ENCODE measurements at places on chromosomes 7 and 10. TPM values are rescaled to one million over a fixed set of nuclear protein-coding genes. Genes with fewer than 3 reads are reported as not detected.

The ZNF467 gene
- total RNA-seq, result 2.3 TPM

The DNAJB6 gene
- total RNA-seq, result 98.2 TPM

DNA sequence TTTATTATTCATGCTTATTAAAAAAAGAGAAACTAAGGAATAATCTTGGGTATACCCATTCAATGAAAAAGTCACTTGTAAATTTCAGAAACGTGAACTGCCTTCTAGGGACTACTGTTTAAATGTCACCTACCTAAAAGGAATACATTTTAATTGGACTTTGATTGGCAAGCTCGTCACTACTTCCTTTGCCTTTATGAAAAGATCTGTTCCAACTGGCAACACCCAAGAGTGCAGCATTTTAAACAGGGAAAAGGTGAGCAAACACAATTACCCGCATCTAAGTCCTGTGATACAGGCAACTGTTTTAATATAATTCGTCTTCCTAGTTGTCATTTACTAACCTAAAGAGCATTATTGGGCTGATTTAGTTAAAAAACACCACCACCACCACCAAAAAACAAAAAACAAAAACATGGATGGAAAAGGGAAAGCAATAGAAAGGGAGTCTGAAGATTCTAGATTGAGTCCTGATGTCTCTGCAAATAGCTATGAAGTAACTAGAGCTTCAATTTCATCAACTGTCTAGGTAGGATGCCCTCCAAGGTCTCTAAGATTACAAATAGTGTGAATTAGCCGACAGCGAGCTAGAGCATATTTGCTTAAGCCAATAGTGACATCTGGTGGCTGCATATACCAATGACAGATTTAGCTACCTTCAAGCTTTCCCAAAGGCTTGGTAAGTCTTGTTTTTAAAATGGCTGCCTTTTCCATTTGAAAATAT, 33.8 kb upstream of the ICA1 start:
- no peak overlapping the region for H3K4me3 ChIP-seq
- no peak for DNase-seq
- no peak overlapping the region for H3K27ac ChIP-seq
- H3K27me3 ChIP-seq, result peaks cover 4% of the 10 kb centered on the region
- peaks cover 3% of the 10 kb centered on the region for H3K4me1 ChIP-seq
- peaks cover 1% of the 10 kb centered on the region for H3K36me3 ChIP-seq

DNA sequence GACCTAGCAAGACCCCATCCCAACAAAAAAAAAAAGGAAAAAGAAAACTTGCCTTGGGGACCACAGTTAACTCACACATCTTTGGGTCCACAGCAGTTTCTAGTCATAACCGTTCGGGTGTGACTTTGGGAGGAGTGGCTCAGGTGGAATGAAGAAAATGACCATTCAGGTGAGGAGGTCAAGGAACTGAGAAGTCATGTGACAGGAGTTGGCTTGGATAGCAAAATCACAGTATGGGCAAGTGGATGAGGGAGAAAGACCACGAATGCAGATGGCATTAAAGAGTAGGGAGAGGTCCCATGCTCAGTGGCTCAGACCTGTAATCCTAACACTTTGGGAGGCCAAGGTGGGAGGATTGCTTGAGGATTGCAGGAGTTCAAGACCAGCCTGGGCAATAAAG, 17.1 kb upstream of the CNOT4 start:
- peaks cover 2% of the 10 kb centered on the region for H3K36me3 ChIP-seq
- H3K27ac ChIP-seq, result no peak overlapping the region
- no peak for DNase-seq
- no peaks in the 10 kb centered on the region for H3K4me1 ChIP-seq

The WIPF3 gene
- 0.51 TPM for total RNA-seq

The ZFYVE27 gene
- 18.1 TPM for total RNA-seq

DNA sequence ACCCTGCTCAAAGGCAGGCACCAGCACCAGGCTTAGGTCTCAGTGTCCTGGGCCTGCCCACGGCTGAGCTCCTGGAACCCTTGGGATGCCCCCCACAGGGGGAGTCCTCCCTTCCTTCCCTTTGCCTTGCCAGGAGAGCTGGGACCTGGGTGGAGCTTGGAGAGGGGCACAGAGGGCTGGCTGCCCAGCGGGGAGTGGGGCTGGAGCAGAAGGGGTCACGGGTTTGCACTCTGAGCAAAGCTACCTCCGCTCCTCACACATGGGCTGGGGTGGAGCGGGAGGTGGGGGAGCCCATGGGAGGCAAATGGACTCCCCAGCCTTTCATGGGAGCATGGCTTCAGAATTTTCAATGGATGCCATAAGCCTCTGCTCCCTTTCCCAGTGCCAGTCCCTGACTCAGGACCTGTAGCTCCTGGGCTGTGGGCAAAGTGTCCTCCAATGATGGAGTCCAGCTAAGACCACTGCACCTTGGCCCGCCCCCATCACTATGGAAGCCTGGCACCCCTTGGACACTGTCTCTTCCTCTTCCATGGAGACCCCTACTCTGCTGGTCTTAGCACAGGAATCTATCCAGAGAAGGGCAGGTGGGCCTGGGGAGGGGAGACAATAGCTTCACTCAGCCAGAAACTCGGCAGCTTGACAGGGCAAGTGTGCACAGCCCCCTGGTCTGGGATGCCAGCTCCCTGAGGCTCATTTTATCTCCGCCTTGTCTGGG, 39.9 kb downstream of the LDB3 start:
- no peaks in the 10 kb centered on the region for H3K27me3 ChIP-seq
- H3K4me3 ChIP-seq, result no peak overlapping the region
- H3K36me3 ChIP-seq, result no peaks in the 10 kb centered on the region
- H3K27ac ChIP-seq, result peak overlapping the region; percentile 41
- DNase-seq, result peak; percentile 67

GRCh38 chr7:45865594-45866410, 7.1 kb downstream of the CCDC201 start:
- no peaks in the 10 kb centered on the region for H3K36me3 ChIP-seq
- H3K27ac ChIP-seq, result no peak overlapping the region
- no peaks in the 10 kb centered on the region for H3K4me1 ChIP-seq

The SFRP4 gene
- 0.41 TPM for total RNA-seq

DNA sequence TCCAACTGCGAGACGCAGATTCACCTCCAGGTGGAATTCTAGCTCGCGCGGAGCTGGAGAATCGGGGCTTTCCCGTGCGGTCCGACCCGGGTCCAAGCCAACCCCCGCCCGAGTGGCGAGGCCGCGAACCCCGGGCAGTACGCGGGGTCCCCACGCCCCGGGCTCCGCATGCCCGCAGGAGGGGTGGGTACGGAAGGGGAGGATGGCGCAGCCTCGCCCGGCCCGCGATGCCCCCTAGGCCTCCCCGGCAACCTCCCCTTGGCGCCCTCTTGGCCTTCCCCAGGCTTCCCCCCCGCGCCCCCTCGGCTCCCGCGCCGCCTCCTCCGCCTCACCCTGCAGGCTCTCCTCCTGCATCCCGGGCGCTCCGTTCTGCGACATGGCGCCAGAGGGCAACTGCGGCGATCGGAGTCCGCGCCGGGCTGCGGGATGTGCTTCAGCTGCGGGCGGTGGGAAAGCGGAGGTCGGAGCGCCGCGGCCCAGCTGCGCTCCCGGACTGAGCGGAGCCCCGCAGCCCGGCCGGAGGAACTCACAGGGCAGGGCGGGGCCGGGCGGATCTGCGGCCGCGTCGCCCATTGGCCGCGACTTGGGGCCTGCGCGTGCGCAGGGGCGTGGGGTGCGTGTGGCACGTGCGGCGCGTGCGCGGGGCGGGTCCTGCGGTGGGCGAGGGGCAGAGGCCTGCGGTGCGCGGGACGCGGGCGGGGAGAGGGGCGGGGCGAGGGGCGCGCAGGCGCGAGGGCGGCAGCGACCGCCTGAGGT, at the start of gene BNIP3:
Gene BNIP3, minus strand, starts transcription at position 495 of the 756 bp plus-strand sequence. Its CDS starts 117 bp downstream, at position 378.
- DNase-seq, result peak; percentile 98
- peak within 1 kb of the TSS; percentile 65 for H3K27ac ChIP-seq
- no peaks in the 10 kb centered on the region for H3K27me3 ChIP-seq
- H3K4me3 ChIP-seq, result peak within 1 kb of the TSS; percentile 85
- peaks cover 5% of the 10 kb centered on the region for H3K36me3 ChIP-seq

Data from chondrocyte (in vitro differentiated cells).